BJ (cell line): ENCODE measurements at places on chromosomes 2 and 18.

DNA sequence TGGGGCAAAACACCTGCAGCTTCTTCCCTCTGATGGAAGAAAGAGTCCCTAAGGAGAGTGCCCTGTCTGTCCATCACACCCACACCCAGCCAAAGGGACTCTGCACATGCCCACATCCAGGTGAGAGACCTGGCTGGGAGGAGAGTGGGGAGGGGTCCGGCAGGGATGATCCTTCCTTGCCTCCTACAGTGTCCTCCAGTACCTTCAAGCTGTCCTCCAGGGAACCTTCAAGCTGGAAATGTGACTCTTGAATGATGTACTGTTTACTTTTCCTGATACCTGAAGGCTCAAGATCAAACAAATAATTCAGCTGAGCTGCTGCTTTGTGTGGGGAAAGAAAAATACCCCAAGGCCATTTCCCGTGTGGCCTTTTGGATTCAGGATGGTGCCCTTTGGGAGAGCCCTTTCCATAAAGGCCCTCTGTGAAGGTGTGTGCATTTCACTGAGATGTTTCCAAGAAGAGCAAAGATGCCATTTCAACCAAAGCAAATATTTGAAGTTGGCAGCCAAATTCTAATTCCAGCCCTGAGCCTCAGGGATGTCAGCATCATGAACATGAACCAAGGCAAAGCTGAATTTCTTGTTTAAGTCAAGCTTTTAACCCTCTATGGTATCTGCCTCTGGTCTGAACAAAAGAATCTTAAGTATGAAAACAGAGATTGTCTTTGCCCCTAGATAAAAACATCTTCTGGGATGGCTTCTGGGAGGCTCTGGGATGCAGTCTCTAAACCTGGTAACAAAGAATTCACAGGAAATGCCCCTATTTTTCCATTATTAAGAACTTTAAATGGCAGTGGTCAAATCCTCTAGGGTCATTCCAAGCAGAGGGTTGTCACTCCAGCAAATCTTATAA lies 11.1 kb downstream of the EVA1A start:
- DNase-seq, result no peak

- DNase-seq, result no peak
These were observed 34.7 kb upstream of the LPIN1 start for GRCh38 chr2:11711751-11712150.

DNA sequence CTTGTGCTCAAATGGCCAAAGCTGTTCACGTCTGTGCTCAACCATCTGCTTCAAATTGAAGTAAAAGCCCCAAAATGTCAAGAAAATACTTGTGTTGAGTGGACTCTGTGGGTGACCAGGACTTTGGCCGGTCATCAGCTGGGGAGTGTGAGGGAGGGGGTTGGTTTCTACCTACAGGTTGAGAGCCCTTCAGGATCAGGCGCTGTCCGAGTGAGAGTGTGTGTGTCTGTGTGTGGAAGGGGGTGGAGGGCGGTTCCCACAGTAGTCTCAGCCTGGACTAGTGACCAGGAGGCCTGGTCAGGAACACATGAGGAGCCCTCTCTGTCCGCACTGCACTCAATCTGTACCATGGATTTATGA lies 34.2 kb downstream of the ATOH8 start:
- DNase-seq, result no peak

- no peak for DNase-seq
These were observed 611 bp downstream of the NOL10 start for GRCh38 chr2:10688921-10689807.

DNA sequence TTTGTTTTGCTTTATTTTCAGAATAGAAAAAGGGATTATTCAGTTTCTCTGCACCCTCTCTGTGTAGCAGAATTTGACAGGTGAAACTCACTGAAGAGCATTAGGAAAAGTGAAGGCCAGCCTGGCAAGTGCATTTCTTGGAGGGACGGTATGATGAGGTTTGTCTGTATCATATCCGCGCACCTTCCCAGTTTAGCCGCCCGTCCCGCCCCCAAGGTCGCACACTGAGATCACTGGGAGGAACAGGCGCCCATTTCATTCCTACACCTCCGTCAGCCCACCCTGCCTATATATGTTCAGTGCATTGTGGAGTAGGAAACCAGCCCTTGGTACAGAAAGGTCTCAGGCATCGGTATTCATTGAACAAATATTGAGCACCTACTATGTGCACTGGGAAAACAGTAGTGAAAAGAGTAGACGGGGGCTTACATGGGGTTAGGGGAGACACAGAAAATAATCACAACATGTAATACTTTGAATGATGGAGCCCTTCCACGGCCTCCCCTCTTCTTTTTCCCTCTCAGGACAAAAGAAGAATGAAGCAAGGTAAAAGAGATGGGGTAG lies 678 bp upstream of the FECH start:
- no peak for DNase-seq

GRCh38 chr18:79851950-79852349 lies 54.2 kb downstream of the KCNG2 start:
- no peak for DNase-seq

- DNase-seq, result no peak
These were observed 482.0 kb downstream of the TSN start for GRCh38 chr2:122237450-122237849.

GRCh38 chr2:222771832-222772231 lies 89.0 kb upstream of the ACSL3 start:
- no peak for DNase-seq

GRCh38 chr2:203808046-203808750 lies 59.4 kb upstream of the CTLA4 start:
- DNase-seq, result no peak

- no peak for DNase-seq
These were observed 54.7 kb upstream of the LRATD1 start for GRCh38 chr2:14577843-14578242.

- no peak for DNase-seq
These were observed 3.4 kb downstream of the TMEM185B start for GRCh38 chr2:120219766-120220165.

GRCh38 chr2:201406077-201406662 lies 45.1 kb downstream of the TRAK2 start:
- DNase-seq, result peak; percentile 78

GRCh38 chr18:61953161-61953560 lies 60.4 kb upstream of the RNF152 start:
- peak; percentile 22 for DNase-seq

GRCh38 chr2:37866171-37866934 lies 58.7 kb upstream of the RMDN2 start:
- DNase-seq, result no peak

DNA sequence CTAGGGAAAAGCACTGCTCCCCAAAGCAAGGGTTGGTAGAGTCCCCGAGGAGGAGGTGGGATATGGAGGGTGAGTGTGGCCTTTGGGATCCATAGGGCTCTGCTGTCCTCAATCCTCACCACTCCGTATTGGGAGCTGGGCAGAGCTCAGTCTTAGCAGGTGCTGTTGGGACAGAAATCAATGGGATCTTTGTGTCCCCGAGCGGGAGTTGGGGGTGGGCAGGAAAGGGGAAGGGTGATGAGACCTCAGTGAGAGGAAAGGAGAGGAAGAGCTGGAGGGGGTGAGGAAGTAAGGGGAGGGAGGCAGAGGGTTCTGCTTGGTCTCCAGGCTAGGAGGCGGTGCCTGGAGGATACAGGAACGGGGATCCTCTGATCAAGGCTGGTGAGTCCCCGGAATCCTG lies 2.6 kb downstream of the ASIC4 start:
- no peak for DNase-seq

GRCh38 chr18:62781893-62782292 lies 66.6 kb downstream of the PHLPP1 start:
- DNase-seq, result peak; percentile 94

DNA sequence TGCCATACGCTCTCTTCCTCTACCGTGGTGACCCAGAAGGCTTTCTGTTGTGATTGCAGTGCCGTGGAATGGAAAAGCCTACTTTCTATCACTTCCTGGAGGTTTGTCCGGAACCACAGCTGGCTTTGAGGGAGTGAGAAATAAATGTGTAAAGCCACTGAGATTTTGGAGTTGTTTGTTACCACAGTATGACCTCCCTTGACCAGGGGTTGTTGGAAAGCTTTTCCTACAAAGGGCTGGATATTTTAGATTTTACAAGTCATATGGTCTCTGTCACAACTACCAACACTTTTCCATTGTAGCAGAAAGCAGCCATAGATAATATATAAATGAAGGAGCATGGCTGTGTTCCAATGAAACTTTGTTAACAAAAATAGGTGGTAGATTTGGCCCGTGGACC lies 70.3 kb downstream of the VAPA start:
- no peak for DNase-seq

GRCh38 chr2:36677386-36677785 lies 19.1 kb upstream of the VIT start:
- no peak for DNase-seq

DNA sequence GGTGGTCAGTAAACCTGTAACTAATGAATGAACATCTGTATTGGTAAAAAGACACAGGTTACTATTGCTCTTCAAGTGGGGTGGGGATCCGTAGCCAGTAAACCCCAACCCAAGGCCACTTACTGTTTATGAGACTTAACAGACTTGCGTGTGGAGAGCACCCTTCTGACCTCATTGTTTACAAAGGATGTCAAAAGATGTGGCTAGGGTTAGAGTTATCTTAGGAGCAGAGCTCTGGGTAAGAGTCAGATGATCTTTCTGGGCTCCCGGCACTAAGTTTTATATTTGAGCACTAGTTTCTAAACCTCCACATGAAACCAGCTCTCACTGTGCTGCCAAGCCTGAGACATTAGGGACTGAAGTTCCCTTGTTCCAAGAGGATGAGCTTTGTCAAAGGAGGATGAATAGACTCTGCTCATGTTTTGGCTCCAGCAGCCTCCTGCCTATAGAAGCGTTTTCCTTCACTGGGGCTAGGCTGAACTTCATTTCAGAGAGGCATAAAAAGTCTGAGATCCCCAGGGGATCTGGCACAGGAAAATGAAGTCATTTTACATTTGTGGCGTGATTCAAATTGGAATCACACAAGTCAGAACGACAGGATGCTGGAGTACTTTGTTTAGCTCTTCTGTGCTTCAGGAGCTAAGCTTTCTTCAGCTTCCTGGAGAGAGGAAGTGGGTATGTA lies 403.1 kb upstream of the TRIB2 start:
- no peak for DNase-seq

DNA sequence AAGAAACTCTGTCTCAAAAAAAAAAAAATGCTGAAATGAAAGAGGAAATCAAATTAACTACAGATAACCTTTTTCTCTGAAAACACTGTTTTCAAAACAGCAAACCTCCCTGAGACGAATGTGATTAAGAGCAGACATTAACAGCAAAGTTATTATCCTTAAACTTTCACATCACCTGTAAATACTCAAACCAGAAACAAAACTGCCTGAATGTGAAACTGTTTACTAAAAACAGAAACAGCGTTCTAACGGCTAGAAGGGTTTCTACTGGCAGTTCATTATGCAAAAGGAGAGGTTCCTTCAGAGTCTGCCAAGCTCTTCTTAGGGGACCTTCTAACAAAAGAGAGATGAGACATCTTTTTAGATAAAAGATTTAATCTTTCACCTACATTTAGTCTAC lies 45.9 kb downstream of the PNO1 start:
- DNase-seq, result no peak

GRCh38 chr2:37000318-37000717 lies 34.0 kb upstream of the STRN start:
- no peak for DNase-seq

DNA sequence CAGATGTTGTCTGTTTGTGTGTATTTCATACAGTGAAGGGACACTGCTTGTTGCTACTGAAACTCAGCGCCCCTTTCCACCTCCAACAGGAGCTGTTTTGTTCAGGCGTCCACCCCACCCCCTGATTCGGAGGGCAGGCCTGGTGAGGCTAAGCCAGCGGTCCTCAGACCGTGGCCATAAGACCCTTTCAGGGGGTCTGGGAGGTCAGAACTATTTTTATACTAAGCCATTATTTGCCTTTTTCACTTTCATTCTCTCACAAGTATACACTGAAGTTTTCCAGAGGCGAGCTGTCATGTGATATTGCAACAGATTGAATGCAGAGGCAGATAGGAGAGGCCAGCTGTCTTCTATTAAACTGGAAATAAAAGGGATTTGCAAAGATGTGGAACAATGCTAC lies 39.7 kb upstream of the IGFBP5 start:
- DNase-seq, result no peak
